ENCODE measurements at places on chromosomes 11 and 22.

DNA sequence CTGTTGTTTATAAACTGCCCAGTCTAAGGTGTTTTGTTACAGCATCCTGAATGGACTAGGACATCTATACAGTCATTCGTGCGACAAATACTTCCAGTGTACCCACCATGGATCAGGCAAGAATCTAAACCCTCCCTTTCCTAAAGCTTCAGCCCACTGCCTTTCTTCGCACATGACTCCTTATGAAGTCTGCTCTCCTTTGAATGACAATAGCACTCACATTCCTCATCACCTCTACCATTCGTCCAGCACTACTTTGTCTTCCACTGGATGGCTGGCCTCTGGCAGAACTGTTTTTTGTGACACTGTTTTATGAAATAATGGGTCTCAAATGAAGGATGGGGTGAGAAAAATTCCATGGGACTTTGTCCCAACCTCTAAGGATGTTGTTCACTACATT lies 89.8 kb upstream of the LIN7C start:
- DNase-seq: no peak

DNA sequence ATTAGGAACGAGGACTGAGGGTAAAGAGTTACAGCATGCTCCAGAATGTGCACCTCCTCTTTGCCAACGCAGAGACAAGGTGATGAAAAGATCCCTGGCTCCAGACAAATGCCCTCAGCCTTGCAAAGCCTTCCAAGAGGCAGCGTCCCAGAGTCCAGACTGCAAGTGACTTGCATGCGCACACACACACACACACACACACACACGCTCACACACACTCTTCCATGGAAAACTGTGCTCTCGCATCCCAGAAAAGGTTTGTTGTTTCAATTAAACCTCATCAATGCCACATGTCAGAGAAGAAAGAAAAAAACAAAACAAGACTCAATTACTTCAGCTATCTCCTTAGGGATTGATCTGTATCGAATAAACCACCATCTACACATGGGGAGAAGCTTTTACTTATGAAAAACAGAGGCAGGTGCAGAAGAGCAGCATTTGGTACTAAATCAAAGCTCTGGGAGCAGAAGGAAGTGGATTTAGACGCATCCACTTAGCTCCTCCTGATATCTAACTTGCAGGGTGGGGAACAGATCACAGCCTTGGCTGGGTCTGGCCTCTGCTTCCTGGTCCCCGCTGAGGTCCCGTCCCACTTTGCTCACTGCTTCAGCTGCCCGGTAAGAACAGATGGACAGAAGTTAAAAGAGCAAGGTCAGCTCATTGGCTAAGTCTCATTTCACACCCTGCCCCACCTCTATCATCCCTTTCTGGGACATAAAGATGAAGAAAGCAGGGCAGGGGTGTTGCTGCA lies 249.8 kb upstream of the BLID start:
- DNase-seq: no peak

- DNase-seq: no peak
Observed at GRCh38 chr11:35632301-35632700, 14.0 kb downstream of the FJX1 start.

- DNase-seq: no peak
Observed at GRCh38 chr11:82085493-82085892, 648.2 kb downstream of the FAM181B start.

DNA sequence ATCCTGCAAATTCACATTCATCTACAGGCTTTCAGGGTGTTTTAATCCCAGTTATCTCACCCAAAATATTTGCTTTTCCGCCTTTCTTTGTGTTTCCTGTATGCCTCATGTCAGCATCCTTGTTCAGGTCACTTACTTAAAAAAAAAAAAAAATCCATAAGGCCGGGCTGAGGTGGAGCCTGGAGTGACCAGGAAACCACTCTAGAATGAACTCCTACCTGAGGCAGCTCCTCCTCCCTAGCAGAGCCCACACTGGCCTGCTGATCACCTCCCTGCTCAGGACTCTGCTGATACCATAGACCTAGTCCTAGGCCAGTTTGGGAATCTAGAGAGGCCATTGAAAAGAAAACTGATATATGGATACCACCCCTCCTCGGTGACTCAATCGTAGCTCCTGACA lies 8.7 kb upstream of the DGAT2 start:
- DNase-seq: no peak

DNA sequence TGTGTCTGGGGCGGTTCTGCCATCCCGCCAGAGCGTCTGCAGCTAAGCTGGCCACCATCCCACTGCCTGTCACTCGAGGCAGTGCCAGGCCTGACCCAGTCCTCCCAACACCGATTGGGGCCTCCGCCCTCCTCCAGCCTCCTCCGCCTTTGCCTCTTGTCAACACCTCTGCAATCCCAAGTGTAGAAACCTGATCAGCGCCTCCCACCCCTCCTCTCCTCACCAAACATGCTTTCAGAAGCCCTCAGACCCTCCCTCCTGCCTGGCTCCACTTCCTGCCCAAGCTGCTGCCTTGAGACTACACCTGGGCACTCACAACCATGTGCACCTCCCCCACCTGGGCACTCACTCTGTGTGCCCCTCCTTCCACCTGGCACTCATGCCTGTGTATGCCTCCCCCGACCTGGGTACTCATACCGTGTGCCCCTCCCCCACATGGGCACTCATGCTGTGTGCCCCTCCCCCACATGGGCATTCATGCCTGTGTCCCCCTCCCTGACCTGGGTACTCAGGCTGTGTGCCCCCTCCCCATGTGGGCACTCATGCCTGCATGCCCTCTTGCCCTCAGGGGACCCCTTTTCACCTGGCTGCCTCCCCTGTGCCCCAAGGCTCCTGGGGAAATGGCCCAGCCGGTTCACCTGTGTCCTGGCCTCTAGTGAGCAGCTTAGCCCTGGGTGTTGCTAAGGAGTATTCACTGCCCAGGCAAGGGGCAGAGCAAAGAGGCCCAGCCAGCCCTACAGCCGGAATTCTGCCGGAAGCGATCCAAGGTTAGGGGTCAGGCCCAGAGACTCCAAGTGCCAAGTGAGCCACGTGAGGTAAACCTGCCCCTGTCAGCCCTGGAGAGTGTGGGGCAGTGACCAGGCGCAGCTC lies 5.5 kb upstream of the IFITM10 start:
- no peak for DNase-seq

Measured in activated CD4-positive, alpha-beta T cell treated with anti-CD3 and anti-CD28 coated beads, Interleukin-2, amount 50 U/mL, for 1 hour (primary cell).